ENCODE measurements at places on chromosomes 3 and 15. TPM values are rescaled to one million over a fixed set of nuclear protein-coding genes. Genes with fewer than 3 reads are reported as not detected.

DNA sequence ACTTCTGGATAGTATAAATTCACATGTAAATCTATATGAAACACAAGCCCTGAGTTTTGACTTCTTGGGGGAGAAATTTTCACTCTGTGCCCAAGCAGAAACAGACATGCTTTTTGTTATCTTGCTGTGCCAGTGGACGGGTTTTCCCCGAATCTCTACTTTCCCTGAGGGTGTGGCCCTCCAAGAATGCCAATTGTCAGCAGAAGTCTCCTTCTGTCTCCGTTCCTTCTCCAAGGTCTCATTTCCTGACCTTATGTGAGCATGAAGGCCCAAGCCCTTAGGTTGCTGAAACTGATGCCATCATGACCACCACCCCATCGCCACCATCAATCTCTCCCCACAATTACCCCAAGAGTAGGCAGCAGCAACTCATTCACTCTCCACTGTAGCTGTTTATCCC lies 253.8 kb downstream of the XXYLT1 start:
- no peaks in the 10 kb centered on the region for H3K4me1 ChIP-seq
- H3K36me3 ChIP-seq = no peaks in the 10 kb centered on the region
- no peak for DNase-seq

SHF gene
- total RNA-seq = 3.3 TPM

TRAT1 gene
- total RNA-seq = 85.0 TPM

LDHAL6B gene
- not detected for total RNA-seq

IL5RA gene
- total RNA-seq = 3.7 TPM
